ENCODE measurements at places on chromosomes 11 and 22.

GRCh38 chr11:112613051-112613972 lies 347.9 kb upstream of the NCAM1 start:
- no peak for DNase-seq

- no peak for DNase-seq
Measured at GRCh38 chr11:65403607-65404121, 17.2 kb downstream of the FRMD8 start.

DNA sequence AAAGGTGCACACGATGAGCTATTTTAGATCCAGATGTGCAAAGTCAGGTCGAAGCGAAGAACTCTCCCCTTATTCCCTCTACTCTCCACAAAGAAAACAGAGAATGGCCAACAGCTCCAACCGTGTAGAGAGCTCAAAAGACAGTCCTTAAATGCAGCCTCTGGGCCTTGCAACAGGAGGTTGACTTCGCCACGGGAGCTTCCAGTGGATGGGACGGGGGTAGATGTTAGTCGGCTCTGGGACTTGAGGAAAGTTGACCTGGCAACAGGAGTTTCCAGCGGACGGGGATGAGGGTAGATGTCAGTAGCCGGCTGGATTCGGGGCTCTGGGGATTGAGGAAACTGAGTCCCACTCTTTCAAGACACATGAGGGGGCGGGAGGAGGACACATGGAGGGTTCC lies 450.4 kb downstream of the BRD1 start:
- no peak for DNase-seq

- DNase-seq: no peak
Measured at GRCh38 chr22:49856343-49856742, 2.7 kb downstream of the ZBED4 start.

- DNase-seq: peak; percentile 6
Measured at GRCh38 chr11:64222651-64223000, 3.4 kb downstream of the TRPT1 start.

GRCh38 chr22:17429516-17429915 lies 60.3 kb downstream of the CECR2 start:
- DNase-seq: no peak

DNA sequence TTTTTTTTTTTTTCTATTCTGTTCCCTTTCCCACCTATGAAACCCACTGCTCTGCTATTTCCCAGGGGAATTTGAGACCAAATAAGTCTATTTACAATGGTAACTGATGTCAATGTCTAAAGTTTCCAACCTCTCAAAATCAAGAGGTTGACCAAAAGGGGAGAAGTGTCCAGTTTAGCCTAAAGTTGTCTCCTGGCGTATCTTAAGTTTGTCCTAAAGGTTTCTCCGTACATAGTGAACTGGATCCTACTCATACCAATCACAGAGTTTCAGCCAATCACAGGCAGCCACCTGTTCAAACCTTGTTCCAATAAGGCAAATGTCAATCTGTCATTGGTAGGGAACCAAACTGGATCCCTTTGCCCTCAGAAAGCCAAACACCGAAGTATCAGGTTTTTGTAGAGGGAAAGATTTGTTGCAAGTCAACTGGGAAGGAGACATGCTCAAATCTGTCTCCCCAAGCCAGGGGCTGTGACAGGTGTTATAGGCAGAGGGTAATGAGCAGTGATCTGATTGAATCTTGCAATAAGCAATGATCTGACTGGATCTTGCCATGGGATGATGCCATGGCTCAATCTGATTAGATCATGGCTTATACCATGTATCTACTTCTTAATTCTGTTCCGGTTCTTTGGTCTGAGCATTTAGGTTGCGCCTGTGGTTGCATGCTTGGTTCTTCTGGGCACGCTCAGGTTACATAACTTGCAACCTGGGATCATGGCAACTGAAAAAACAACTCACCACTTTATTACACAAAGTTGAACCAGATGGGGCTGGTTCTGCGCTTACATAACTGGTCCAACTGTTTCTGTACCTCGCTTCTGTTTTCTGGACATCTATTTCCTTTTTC lies 1.1 kb upstream of the VPS37C start:
- DNase-seq: peak; percentile 34

DNA sequence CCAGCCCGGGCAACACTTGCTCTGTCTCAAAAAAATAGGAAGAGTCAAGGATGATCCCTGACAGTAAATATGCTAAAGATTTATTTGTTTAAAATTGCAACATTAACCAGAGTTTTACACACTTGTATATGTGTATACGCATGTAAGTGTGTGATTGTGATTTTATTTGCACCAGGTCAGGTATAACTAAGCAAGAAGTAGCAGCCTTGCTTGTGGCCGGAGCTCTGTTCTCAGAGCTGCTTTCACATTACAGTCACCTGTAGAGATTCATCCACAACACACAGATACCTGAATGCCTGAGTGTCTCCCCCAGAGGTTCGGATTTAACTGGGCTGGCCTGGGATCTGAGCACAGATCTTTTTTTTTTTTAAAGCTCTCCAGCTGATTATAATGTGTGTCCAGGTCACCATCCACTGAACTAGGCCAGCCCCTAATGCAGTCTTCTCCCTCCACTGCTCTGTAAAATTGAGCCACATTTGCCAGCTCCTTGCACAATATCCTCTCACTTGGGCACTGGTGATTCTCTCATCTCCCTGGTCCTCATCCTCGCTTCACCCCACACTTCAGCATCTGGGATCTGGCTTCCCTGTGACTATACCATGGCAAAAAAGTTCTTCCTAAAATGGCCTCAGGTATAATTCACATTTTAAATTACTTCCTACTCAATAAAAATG lies 48.3 kb downstream of the LIF start:
- peak; percentile 72 for DNase-seq

GRCh38 chr22:26646158-26646557 lies 11.2 kb upstream of the MIAT start:
- DNase-seq: peak; percentile 78

GRCh38 chr11:504053-504993 lies 2.7 kb downstream of the RNH1 start:
- peak; percentile 85 for DNase-seq

GRCh38 chr11:121648306-121648705 lies 195.5 kb upstream of the SORL1-AS1 start:
- no peak for DNase-seq

- no peak for DNase-seq
Measured at GRCh38 chr11:6894097-6894496, 1.8 kb upstream of the OR2D2 start.

DNA sequence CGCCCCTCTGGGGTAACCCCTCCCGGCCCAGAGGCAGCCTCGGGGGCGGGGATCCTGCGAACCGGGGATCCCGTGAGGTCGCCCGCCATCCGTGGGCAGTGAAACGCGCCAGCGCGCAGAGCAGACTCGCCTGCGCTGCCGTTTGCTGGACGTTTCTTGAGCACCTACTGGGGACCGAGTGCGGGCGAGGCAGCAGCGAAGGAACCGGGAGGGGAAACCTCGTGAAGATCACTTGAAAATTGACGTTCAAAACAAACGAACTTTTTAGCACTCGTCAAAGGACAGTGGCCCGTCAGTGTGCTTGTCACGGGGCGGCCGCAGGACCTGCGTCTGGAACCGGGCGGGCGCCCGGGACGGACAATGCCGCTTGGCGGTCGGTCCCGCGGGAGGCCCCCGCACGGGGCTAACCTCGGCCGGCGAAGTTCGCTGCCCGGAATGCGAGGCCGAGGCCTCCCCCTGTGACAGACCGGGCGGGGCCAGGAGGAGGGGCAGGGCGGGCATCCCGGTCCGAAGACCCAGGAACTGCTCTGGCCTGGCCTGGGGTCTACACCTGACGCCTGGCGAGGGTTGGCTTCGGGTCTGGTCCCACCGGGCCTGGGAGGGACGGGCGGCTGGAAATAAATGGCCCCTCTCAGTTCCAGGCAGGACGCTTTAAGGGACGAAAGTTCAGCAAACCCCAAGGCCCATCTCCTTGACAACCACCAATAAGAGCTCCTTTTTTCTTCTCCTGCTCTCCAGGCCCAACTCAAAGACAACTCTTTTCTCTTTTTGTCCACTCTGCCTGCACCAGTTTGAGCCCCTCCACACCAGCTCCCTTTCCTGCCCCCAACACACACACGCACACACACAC lies 723 bp upstream of the SCUBE1 start:
- no peak for DNase-seq

- no peak for DNase-seq
Measured at GRCh38 chr11:20544603-20545237, 54.7 kb upstream of the SLC6A5 start.

- peak; percentile 72 for DNase-seq
Measured at GRCh38 chr11:26905368-26905767, 88.5 kb upstream of the FIBIN start.

- DNase-seq: no peak
Measured at GRCh38 chr22:49694462-49695260, 133.0 kb downstream of the BRD1 start.

DNA sequence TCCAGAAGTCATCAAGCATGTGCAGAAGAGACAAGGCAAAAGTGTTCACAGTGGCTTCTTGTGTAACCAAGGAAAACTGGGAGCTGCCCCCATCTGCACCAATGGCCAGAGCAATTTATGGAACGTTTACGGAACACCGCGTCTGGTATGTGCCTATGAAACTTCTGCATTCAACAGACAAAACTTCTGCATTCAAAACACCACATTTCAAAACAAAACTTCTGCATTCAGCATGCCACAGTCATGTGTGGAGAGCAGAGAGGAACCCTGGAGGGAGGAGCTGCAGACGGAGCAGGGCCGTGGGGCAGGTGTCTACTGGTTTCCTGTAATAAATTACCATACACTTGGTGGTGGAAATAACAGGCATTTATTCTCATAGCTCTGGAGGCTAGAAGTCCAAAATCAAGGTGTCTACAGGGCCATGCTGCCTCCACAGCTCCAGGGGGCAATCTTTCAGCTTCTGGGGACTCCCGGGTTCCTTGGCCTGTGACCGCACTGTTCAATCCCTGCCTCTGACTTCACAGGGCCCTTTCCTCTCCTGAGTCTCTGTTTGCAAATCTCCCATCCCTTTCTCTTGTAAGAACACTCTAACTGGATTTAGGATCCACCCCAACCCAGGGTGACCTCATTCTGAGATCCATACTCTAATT lies 32.2 kb downstream of the RPL3 start:
- no peak for DNase-seq

GRCh38 chr11:111540937-111541253 lies 375 bp downstream of the LAYN start:
- DNase-seq: no peak

DNA sequence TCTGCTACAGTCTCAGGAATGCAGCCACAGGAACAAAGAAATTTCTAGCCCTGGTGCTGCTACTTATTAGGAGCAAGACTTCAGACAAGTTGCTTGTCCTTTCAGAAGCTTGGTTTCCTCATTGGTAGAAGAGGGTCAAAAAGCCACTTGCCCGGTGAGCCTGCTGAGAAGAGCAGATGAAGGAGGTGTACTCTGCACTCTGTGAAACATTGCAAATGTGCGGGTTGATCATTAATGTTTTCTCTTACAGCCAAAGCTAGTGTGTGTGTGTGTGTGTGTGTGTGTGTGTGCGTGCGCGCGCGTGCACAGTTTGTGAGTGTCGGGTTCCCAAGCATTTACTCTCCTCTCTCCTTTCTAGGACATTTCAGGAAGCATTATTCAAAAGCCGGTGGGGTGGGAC lies 86.3 kb upstream of the NNMT start:
- DNase-seq: no peak

DNA sequence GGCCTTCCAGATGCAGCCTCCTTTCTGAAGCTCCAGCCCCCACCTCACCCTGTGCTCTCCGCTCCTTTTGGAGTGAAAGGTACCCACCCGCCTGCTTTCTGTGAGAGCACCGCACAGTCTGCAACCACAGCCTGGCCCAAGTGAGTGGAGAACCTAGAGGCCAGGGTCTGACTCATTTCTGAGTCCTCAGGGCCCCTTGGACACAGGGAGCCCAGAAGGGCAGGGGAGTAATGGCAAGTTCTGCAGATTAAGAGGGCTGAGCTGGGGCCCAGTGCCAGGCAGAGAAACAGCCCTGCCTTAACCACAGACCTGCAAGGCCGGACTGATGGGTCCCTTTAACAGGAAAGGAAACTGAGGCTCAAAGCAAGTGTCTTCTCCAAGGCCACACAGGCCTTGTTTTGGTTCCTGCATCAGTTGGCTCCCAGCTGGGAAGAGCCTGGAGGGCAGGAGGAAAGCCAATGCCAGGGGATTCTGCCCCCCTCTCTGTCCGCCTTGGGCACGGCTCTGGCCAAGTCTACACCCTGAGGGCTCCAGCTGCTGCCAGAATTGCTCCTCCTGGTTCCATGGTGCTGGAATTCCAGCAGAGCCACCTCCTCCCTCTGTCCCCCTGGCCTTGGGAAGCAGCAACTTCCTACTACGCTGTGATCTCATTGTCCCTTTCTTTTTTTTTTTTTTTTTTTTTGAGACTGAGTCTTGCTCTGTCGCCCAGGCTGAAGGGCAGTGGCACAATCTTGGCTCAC lies 55.1 kb downstream of the CYTH4 start:
- DNase-seq: peak; percentile 71

GRCh38 chr11:105456950-105457349 lies 152.9 kb upstream of the GRIA4 start:
- no peak for DNase-seq
